ENCODE measurements at places on chromosomes 4 and X. TPM values are rescaled to one million over a fixed set of nuclear protein-coding genes. Genes with fewer than 3 reads are reported as not detected.

- H3K27me3 ChIP-seq = no peaks in the 10 kb centered on the region
- no peaks in the 10 kb centered on the region for H3K36me3 ChIP-seq
- DNase-seq = no peak
- peak overlapping the region; percentile 10 for H3K27ac ChIP-seq
- peaks cover 2% of the 10 kb centered on the region for H3K4me1 ChIP-seq
Measured at GRCh38 chr4:86032476-86033022, 327.3 kb downstream of the MAPK10 start.

- H3K36me3 ChIP-seq = no peaks in the 10 kb centered on the region
- no peak overlapping the region for H3K4me3 ChIP-seq
- no peaks in the 10 kb centered on the region for H3K27me3 ChIP-seq
- DNase-seq = peak; percentile 16
- peak overlapping the region; percentile 41 for H3K27ac ChIP-seq
- H3K4me1 ChIP-seq = no peaks in the 10 kb centered on the region
Measured at GRCh38 chr4:105683038-105683437, 25.5 kb downstream of the INTS12 start.

- no peak for DNase-seq
- H3K36me3 ChIP-seq = no peaks in the 10 kb centered on the region
- H3K4me3 ChIP-seq = no peak overlapping the region
Measured at GRCh38 chr4:175999944-176000343, 65.7 kb upstream of the WDR17 start.

GRCh38 chrX:155112171-155112570 is 40.9 kb downstream of the BRCC3 start:
- DNase-seq = no peak
- H3K4me1 ChIP-seq = no peaks in the 10 kb centered on the region
- H3K27ac ChIP-seq = no peak overlapping the region
- no peak overlapping the region for H3K4me3 ChIP-seq

The TNMD gene
- polyA plus RNA-seq = 2.6 TPM
